ENCODE measurements at places on chromosomes 7 and 10.

GRCh38 chr10:48440771-48441170 lies 134.3 kb downstream of the MAPK8 start:
- no peak for DNase-seq

DNA sequence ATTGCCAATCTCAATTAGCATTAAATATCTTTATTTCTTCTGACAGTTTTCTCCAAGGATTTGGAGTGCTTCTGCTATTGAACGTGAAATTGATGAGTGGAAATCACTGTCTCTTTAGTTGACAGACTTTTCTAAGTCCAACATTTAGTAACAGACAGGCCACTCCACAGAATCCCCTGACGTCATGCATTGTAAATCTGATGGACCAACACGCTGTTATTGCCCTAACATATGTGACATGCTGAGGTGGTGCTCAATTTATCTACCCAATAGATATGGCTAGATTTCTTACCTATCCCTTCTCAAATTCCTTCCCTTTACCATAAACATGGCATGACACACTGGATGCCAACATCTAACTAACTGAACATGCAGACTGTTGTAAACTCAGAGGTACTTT lies 240.6 kb upstream of the DGKB start:
- DNase-seq, result no peak

- DNase-seq, result no peak
Observed at GRCh38 chr10:97685395-97685958, 1.6 kb downstream of the AVPI1 start.

DNA sequence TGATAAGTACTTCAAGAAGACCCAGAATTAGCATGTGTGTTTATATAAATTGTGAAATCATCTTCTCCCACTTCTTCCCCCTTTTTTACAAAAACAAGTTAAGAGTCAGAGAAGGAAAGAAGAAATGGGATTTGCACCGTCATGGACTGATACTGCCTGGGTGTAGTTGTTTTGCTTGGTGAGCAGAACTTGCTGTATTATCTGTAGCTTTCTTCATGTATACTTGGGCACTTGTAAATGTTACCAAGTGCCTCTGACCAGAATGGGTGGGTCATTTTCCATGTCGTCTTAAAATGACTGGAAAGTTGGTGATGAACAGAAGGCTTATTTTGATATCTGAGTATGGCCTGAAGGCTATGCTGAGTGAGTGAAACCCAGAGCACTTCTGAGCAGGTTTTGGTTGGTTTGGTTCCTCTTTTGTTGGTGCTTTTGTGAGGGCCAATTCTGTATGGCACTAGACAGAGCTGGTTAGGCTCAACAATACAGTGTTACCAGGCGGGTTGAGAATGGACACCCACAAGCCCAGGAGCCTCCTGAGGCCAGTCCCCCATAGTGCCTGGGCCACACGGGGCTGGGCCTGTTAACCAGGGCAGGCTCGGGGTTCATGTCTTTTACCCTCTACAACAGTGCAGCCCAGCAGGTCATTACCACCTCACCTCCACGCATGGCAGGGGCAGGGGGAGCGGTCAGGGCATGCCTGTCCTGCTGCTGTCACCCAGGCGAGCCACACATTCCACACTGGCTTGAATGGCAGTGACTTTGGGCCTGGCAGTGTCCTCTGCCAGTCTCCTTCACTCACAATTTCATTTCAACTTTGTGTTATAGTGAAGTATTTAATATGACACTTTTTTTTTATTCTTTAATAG lies 115.1 kb downstream of the CCNY start:
- no peak for DNase-seq

DNA sequence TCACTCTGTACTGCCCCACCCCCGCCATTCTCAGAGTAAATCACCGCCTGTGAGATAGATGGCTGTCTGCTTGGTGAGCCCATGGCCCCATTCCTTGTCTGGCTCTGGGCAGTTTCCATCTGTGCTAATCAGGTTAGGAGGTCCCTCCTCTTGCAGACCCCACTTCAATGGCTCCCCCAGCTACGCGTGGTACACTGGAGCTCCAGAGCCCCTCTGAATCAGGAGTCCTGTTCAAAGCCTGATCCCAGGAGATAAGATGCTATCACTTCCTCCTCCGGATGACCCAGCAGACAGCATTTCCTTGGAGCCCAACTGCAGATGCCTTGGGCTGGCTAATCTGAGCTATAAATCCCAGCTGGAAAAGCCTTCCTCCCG lies 122.3 kb downstream of the SH3PXD2A start:
- no peak for DNase-seq

- DNase-seq, result no peak
Observed at GRCh38 chr7:24129597-24129996, 154.4 kb upstream of the NPY start.

DNA sequence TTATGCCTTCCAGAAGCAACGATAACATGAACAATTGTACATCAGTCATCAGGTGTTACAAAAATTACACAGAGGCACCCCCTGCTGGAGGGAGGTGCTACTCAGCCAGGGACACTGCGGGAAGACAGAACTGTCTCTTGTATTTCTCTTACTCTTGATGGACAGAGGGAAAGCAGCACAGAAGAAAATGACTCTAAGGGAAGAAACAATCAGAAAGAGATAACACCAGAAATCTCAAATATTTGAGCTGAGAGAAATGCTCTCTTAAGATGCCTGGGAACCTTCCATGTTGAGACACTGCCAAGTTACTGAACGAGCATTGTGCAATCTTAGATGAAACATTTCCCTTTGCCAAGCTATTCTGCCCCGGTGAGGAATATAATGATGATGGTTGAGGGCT lies 227.6 kb upstream of the NPSR1 start:
- no peak for DNase-seq

DNA sequence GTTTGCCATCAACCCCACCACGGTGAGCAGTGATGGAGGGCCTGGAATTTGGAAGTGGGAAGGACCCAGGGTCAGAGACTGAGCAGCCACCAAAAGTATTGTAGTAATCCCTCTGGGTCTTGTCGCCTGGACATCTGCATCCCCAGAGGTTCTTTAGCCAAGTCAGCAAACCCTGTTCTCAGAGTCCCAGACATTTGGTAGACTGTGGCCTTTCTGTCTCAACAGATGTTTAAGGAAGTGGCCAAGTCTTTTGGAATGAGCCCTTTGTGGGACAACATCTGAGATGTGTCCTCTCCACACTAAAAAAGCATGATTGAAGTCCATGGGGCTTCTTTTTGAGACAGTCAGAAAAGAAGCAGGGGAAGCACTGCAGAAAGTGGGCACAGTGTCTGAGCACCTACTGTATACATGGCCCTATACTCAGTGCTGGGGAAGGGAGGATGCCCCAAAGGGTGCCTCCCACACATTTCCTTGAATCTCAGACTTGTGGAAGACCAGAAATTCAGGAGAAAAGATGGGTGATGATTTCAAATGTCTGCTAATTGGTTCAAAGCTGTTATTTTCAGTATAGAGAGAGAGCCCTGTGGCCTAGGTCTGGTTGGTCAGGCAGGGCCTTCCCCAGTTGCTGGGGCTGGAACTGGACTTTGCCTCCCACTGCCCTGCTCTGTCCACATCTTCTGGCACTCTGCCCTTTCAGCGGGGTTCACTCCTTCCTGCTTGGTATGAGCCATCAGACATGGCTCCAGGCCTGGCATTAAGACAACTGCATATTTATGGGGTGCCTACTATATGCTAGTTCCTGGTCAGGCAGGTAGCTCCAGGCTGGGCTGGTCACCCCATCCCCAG lies 26.5 kb upstream of the VSIR start:
- DNase-seq, result no peak

- DNase-seq, result no peak
Observed at GRCh38 chr10:61835069-61835945, 66.2 kb upstream of the ARID5B start.

DNA sequence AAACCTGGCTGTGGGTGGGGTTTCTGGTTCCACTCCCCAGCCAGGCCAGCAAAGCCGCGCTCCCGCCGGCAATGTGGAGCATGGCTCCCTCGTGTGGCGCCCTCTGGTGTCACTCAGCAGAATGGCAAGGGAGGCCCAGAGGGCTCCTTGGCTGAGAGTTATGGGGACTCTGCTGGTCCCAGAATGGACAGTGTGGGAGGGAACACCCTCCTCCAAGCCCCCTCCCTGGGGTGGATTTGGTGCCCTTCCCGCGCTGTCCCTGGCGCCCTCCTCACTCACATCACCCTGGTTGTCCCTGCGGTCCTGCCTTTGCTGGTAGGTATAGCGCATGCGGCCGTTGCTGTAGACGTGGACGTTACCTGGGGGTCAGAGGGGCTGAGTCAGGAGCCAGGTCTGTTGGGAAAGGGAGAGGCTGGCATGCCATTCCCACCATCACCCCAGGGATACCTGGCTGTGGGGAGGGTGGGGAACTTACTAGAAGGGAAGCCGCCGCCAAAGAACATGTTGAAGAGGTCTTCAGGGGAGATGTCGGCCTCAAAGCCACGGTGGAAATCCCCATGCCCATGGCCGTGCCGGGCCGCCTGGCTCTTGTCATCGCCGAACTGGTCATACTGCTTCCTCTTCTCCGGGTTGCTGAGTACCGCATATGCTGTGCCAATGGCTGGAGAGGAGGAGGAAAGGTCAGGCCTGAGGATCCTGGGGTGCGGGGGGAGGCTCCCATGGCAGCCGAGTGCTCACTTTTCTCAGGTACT lies 14.0 kb downstream of the DNAJB12 start:
- no peak for DNase-seq
